Activated T-cell treated with anti-CD3 and anti-CD28 coated beads for 24 hours (primary cell): ENCODE measurements at places on chromosomes 2 and 18.

DNA sequence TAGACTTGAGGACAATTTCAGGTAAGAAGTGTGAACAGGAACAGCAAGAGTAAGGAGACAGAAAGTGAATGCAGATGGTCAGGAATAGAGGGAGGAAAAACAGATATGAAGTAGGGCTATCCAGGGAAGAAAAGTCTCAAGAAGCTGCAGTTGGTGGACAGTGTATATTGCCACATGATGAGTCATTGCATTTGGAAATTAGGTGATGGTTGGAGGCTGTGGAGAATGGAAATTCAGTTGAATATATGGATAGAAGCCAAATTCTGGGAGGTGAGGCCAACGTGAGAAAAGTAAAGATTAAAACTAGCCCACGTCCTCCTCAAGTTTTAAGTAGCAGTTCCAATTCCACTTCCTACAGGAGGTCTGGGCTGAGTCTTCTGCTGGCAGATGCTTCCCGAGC, 158.4 kb downstream of the UBE2E3 start:
- DNase-seq: no peak

DNA sequence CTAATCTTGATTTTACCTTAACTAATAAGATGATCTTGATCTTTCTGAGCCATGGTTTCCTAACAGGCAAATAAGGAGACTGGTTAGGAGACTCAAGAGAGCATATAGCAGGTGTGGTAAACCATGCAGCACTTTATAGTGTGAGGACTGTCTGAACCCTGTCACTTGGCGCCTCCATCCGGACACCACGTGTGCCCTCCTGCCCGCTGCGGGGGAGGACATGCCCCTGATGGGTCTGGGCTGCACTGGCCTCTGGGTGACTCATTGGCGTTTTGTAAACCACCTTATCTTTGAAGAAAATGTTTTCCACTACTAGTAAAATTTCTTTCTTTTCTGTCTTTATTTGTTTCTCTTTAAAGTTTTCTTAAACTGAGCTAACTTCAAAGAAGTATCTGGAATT, 131.1 kb downstream of the FMNL2 start:
- no peak for DNase-seq

GRCh38 chr2:15588329-15588919, 3.2 kb upstream of the DDX1 start:
- DNase-seq: peak; percentile 11

- DNase-seq: no peak
Measured at GRCh38 chr18:57286949-57287348, 65.4 kb upstream of the ST8SIA3 start.

GRCh38 chr2:175205523-175205922, 24.0 kb upstream of the ATP5MC3 start:
- DNase-seq: no peak

DNA sequence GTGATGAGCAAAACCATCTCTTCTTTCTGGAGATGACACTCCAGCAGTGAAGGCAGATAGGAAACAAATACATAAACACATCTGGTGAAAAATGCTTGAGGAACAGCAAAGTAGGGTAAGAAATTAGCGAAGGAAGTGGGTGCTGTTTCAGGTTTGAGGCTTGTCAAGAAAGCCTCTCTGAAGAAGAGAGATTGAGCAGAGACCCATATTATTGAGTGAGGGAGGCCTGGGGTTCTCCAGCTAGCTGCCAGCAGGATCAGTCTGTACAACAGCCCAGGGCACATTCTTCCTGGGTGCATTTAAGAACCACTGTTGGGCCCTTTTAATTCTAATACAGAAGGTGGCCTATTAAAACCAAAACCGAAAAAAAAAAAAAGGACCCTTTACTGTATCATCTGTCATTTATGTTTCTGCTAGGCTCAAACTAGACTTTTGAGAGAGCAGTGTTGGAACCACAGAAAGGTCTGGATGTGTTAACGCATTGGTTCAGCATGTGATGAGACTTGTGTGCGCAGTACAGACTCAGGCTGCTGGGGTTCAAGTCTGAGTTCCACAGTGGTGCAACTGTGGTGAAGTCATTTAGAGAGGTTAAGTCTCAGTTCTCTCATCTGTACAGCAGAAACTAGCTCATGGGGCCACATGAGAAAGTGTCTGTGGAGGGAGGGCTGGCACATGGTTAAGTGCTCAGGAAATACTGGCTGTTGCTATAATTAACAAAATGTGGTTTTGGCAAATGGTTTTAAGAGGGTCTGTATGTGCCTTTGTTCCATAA, 28.9 kb downstream of the MGAT5 start:
- peak; percentile 43 for DNase-seq

GRCh38 chr18:39345321-39345720, 1779.7 kb upstream of the CELF4 start:
- DNase-seq: no peak

- DNase-seq: no peak
Measured at GRCh38 chr2:117982376-117983033, 31.4 kb downstream of the CCDC93 start.

GRCh38 chr2:75587954-75588587, 27.3 kb upstream of the EVA1A start:
- DNase-seq: no peak

GRCh38 chr2:39902103-39902502, 123.0 kb upstream of the THUMPD2 start:
- DNase-seq: no peak

DNA sequence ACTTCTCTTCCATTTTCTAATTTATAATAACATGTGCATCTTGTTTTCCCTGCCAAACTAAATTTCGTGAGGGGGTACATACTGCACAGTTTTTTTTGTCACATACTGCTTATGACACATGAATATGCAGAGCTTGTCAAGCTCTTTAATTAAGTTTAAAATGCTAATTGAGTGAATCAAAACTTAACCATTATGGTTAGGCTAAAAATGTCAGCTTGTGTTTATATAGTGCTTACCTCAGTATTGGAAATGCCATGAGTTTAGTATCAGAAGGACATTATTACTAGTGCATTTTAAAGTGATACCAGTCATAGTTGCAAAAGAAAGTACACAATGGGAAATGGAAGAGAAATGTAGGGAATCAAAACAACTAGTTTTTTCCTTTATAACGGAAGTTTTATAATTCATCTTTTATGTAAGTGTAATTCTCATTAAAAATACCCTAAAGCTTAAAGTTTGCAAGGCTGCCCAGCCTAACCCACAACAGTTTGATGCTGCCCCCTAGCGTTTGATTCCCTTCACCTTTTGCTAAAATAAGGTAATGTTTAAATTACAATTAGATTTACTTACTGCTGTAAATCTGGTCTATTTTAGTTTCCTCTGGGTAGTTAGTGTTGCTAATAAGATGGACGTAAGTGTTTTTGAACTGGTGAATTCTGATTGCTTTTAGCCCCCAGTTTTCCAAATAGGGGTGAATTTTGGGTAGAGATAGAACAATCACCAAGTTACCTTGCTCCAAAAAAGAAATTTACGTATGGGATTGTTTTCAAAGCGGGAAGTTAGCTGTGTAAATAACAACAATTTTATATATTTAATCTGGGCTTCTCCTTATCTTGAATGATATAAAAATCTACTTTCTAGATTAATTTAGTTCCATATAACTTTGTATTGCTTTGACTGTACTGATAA, 3.2 kb downstream of the SLC39A10 start:
- peak; percentile 73 for DNase-seq

DNA sequence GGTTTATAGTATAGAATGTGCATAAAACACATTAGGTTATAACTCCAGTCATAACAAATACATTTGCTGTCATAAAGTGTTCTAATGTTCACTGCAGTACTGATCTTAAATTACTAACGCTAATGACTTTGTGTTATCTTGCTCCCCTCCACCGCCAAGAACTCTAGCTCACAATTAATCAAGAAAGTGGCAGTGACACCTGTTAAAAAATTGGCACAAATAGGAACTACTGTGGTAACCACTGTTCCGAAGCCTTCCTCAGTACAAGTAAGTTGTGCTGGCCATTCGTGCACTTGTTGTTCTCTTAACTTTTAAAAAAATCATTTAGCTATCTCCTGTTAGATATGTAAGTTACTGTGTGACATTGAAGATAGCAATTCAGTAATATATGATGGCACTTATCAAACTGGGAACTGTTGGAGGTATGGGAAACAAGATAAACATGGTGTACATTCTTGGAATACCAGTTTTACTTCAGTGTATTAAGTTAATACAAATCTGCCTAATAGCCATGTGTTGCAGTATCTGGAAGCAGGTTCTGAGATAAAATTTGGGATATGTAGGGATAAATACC, 41.2 kb downstream of the TAF4B start:
- no peak for DNase-seq

DNA sequence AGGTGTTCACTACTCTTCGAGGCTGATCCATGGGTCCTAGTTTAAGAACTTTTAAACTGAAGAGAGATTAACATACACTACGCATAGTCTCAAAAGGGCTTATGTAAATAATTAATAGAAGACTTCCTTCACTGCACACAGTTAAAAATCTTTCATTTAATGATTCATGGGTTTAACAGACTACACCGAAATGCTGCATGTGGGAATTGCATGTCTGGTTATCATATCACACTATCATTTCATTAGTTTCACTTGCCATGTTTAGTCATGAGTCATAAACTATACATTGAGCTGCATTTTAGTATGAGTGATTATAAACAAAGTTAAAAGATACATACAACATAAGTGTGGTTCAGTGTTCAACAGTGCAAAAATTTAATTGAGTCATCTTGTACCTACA, 31.2 kb downstream of the GLS start:
- no peak for DNase-seq

GRCh38 chr18:72530622-72531021, 13.5 kb downstream of the CBLN2 start:
- DNase-seq: no peak

GRCh38 chr2:39772086-39772811, 6.8 kb downstream of the THUMPD2 start:
- no peak for DNase-seq

- no peak for DNase-seq
Measured at GRCh38 chr2:239587841-239588240, 187.0 kb upstream of the HDAC4 start.

DNA sequence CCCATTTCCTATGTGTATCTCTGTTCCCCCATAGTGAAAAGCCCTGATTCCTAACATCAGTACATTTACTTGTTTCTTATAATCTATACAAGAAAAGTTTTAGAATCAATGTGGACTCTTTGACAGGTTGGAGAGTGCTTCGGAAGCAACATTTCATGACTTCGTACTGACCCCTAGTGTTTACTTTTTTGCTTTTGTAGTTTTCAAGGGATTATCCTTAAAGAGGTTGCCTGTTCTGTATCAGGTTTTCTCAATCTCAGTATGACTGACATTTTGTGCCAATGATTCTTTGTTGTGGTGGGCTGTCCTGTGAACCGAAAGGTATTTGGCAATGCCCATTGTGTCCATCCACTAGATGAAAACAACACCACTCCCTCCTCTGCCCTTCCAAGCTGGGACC, 43.3 kb upstream of the SERPINB2 start:
- no peak for DNase-seq
